ENCODE measurements at places on chromosomes 12 and 14.

DNA sequence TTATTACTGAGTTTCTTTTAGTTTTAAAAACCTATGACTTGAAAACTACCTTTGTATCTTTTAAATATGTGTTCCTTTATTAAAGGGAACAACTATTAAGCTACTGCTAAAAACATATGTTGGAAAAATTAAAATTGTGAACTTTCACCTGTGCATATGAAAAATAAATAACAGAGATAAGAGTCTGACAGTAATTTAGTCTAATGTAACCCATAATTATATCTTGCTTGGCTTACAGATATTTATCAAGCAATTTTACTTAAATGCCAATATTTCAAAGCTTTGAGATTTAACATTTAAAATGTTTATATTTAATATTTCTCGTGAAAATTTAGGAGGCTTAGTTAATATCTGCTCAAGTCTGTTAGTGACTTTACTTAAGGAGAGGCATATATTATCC lies 309.8 kb downstream of the CCER1 start:
- DNase-seq = no peak

DNA sequence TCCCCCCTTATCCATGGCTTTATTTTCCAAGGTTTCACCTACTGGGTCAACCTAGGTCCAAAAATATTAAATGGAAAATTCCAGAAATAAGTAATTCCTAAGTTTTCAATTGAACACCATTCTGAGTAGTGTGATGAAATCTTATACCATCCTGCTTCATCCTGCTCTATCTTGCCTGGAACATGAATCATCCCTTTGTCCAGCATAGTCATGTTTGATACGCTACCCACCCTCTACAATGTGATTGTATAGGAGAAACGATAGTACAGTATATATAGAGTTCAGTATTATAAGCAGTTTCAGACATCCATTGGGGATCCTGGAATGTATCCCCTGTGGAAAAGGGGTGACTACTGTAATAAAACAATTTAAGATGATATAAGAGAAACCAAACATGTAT lies 62.2 kb downstream of the IFNG start:
- DNase-seq = no peak

DNA sequence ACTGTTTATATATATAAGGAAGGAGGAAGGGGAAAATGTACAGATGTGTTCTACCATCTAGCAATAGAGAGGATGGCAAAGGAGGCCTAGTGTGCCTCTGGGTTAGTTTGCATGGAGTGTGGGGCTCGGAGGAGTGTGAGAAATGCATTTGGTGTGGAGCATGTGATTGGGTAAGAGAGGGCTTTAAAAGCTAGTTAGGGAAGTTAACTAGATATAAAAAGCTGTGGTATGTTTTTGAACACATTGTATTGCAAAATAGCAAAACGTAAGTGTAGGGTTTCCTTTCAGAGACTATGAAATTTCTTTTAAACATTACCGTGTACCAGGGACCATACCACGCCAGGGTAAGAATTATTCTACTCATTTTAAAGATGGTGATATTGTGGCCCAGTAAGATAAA lies 53.3 kb upstream of the STXBP6 start:
- DNase-seq = no peak

DNA sequence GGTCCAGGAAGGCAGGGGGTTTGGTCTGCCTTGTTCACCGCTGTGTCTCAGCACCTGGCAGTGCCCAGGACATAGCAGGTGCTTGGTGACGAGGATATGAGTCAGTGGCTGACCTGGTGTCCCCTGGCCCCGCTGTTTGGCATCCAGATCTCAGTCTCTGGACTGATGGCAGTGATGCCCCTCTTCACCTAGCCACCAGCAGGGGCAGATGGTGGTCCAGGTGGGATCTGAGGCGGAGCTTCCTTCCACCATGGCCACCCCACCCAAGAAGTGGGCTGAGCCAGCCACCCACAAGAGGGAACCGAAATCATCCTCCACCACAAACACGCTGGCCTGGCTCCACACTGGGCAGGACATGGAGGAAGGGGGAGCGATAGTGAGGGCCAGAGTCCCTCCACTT lies 16.1 kb upstream of the SH2B3 start:
- DNase-seq = no peak

- DNase-seq = no peak
Measured at GRCh38 chr12:3809357-3810015, 56.6 kb upstream of the CRACR2A start.

GRCh38 chr14:27392153-27392552 lies 794.3 kb upstream of the NOVA1 start:
- no peak for DNase-seq

GRCh38 chr14:31858868-31859267 lies 218.2 kb upstream of the ARHGAP5 start:
- DNase-seq = no peak

GRCh38 chr14:50804181-50804721 lies 26.7 kb downstream of the NIN start:
- DNase-seq = no peak

DNA sequence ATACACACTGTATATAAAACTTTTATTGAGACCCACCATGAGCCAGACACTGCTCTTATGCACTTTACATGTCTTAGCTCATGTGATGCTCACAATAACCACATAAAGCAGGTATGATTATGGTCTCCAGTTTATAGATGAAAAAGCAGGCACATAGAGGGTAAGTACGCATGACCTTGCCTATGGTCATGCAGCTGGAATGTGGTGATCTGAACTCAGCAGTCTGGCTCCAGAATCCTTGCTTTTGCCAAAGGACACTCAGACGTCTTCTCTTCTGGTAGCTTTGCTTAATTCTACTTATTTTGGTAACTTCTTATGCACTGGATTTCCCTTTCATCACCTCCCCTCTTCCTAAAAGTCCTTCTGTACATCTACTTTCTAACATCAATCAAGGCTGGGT lies 103.3 kb upstream of the CRY1 start:
- no peak for DNase-seq

DNA sequence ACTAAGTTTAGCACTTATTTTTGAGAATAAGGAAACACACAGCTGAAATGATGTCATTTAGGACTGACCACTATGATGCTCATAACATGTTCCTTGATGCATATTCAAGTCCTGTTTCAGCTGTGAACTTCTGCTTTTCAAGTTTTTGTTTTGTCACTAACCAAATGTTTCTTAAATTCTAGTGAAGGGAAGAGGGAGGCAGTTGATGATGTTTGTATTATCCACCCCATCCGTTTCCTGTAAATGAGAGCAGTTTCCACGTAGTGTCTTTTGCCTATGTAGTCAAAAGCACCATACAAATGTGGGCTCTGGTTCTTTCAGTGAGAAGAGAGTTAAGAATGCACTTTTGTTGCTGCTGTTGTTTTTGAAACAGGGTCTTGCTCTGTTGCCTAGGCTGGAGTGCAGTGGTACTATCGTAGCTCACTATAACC lies 491.8 kb downstream of the PCNX1 start:
- DNase-seq = no peak

DNA sequence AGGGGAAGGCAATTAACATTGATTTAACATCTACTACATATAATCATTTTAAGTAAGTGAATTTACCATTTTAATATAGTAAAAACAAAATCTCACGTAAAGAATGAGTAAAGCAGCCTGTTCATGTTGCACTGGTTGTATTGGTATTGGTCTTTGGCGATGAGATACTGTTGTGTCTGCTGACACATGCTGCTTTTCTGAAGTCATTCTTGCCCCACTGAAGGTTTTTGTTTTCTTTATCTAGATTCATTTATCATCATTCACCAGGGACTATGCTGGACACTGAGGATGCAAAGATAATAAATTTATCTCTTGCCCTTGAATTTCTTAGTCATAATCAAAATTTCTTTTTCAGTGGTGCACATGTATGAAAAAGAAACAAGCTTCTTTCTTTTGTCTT lies 246.2 kb upstream of the NPAS3 start:
- no peak for DNase-seq

DNA sequence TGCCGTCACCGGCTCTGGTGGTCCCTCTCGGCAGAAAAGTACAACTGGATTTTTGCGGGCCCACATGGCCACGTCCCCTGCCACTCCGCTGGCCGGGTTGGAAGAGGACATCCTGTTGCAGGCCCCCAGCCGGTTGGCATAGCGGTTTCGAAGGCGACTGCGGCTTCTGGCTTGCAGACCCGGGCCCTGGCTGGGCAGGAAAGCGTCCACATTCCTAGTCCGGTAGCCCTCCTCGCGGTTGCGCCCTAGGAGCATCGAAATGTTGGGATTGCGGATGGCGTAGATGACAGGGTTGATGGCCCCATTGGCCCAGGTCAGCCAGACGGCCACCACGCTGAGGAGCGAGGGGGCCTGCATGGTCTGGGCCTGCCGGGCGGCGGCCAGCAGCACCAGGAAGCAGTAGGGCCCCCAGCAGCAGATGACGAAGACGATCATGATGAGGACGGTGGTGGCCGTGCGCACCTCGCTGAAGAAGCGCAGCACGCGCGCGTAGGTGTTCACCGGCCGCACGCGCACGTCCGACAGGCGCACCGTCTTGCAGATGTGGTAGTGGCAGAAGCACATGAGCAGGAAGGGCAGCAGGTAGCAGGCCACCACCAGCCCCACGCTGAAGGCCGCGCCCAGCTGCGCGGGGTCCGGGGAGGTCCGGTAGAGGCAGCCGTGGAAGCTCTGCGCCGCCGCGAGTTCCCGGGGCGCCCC lies 1.2 kb downstream of the GPR135 start:
- peak; percentile 22 for DNase-seq

DNA sequence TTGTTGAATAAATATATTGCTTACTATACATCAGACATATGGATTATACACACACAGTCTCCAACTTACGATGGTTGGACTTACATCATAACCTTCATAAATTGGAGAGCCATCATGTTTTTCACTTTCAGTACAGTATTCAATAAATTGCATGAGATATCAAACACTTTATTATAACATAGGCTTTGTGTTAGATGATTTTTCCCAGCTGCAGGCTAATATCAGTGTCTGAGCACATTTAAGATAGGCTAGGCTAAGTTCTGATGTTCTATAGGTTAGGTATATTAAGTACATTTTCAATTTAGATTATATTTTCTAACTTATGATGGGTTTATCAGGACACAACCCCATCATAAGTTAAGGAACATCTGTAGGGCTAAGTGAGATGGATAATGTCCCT lies 17.9 kb upstream of the KRR1 start:
- DNase-seq = no peak

DNA sequence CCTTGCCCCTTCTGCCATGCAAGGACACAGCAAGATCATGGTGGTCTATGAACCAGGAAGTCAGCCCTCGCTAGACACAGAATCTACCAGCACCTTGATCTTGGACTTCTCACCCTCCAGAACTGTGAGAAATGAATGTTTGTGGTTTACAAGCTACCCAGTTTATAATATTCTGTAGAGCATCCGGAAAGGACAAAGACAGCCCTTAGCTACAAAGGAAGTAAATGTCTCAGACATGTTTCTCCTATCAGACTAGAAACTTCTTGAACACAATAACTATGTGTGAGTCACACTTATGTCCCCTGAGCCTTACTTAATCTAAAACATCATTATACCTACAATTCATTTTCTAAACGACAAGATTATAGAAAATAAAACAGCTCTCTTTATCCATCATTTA lies 176.7 kb downstream of the KLHL28 start:
- no peak for DNase-seq

DNA sequence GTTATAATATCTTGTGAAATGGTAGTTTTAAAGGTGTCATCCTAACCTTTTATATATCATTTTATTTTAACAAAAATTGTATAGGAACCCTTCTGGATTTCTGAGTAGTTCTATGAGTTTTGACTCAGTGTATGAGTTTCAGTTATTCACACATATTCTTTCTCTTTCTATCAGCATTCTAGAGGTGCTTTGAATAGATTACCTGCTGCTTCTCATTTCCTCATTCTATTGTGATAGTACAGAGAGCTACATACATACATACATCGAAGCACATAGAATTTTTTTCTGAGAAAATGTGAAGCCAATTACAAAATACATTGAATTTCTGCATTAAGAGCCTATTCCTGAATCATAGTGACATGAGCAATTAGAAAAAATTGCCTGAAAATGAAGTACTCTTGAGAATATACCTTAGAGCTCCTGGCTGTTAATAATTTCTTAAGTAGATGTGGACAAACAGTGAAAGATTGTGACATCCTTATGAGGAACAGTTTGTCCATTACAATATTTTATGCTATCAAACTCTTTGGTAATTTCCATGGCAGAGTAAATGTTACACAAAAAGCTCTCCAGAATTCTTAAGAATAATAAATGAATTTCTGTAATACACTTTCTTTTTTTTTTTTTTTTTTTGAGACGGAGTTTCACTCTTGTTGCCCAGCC lies 556.6 kb downstream of the TRHDE start:
- no peak for DNase-seq

DNA sequence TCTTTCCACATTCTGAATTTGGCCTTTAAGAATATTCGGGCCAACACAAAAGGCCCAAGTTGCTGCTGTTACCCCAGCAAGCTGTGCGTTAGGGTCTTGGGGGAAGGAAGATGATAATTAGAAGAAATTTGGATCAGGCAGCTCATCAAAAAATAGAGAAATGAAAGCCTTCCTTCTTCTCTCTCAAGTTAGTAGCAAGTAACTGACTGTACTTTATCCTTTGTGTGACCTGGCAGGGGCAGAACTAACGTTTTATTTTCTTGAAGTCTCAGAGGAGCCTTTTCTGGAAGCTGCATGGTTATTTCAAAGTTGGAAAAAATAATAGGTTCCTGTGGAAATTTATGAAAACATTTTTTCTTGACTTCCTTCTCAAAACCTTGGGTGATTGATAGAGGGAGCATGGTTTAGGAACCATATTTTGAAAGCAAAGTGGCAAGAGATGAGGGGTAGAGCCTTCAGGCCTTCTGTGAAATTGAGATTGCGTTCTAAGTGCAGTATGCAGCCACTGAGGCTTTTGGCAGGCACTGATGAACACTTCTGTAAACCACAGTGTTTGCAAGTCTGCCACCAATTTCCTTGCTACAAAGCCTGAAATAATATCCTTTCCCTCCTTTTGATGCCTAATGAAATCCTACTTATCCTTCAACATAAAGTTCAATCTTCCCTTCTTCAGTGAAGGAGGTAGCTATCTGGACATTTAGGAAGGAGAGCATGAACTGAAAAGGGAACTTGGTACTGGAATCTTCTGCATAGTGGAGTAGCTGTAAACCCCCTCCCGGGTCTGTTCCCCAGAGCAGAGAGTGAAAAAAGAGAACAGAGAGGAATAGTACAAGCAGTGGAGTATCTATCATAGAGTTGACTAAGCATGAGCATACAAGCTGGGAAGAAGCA lies 123.2 kb downstream of the FGD4 start:
- no peak for DNase-seq

- DNase-seq = no peak
Measured at GRCh38 chr12:96495841-96496545, 6.6 kb downstream of the CFAP54 start.

DNA sequence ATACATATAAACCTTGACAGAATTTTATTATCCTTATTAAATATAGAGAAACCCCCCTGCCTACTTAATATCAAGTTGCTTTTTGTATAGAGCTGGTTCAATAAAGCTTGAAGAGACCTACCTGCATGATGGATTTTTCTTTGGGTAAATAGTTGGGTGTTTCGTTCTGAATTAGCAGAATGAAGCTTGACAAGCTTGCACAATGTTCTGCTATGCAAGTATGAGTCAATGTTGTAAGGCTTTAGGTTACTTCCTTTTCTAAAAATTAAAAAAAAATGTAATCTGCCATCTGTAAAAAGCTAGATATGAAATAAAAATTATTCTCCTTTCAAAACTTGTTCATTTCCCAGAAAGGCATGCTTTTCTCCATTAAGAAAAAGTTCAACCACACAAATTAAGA lies 1662.6 kb upstream of the SEL1L start:
- no peak for DNase-seq

GRCh38 chr12:64571411-64571810 lies 38.9 kb upstream of the RASSF3 start:
- no peak for DNase-seq

- DNase-seq = no peak
Measured at GRCh38 chr14:104111301-104112112, 26.0 kb downstream of the ASPG start.
